C1 segment of cervical spinal cord (tissue), 14 donors: ENCODE measurements at places on chromosomes 16 and 17.

GRCh38 chr17:34135841-34136240 lies 119.2 kb upstream of the CCL2 start:
- DNase-seq: no peak

GRCh38 chr16:80449392-80449791 lies 91.4 kb upstream of the DYNLRB2 start:
- no peak for DNase-seq

DNA sequence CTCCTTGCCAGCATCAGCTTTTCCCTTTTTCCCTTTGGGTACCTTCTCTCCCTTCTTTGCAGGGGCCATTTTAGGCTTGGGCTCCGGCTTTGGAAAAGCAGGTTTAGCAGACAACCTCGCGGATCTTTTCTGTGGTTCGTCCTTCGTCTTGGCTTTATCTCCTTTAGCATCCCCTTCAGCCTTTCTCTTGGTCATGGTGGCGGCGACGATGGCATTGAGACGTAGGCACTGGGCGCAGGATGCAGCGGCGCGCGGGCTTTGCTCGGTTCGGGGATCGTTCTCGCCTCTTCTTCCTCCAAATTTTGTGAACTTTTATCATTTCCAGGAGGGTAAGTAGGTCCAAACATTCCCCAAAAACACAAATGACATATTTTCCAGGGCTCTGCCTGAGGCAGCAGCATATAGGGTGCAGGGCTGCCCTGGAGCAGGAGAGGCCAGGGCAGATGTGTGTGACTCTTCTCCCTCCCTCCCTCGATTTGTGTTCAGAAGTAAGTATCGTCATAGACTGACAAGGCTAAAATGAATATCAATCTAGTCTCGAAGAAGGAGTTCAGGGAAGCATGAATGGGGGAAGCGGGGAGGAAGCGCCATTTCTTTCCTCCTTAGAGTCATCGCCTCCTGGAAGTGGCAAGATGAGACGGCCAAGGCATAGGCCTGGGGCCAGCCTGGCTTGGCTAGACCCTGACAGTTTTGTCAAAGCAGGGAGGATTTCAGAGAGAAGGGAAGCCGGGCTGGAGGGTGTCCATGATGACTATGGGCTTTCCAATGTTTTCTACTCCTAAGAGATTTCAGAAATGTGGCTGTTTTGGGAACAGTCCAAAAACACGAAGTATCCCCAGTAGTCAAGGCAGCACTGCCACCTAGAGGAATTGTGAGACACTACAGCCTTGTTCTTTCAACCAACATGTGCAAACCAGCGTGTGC lies 13.2 kb downstream of the CHCT1 start:
- peak; percentile 41 for DNase-seq

GRCh38 chr17:39781031-39781860 lies 43.5 kb downstream of the GRB7 start:
- no peak for DNase-seq

DNA sequence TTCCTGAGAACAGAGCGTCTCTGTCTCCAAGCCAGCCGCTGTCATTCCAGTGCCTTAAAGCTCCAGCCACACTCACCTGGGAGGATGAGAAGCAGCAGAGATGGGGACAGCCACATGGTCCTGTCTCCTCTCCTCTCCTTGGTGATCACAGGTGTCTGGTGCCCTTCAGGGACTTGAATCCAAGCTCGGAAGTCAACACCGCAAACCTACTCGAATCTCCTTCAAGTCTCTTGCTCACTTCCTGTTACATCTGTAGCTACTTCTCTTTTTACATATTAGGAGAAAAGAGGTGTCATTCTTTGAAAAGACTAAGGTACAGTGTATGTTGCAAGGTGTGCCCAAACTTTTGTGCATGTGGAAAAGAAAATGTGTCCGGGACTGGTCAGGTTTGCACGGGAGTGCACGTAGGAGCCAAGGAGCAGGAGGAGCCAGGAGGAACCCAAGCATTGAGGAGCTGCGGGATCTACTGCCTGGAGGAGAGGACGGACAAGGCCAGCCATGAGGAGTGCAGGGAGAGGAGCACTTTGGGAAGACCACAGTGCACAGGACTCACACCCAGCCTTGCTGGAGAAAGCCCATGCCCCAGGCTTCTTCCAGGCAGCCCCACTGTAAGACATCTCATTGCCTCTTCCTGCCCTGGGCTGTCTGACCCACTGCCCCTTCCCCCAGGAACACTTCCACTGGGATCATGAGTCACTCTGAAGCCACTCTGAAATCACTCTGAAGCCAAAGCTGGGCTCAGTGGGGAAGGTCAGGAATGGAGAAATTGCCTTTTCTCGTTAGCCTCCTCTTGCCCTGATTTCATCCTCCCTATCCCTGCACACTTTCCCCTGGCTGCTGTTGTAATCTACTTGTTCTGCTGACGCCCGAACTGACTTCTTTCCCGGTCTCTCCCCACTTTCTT lies at the start of gene CD300LD:
Gene CD300LD (minus strand): TSS at position 197 of the 904 bp plus-strand sequence. CDS start 81 bp downstream, at position 116.
- DNase-seq: no peak

DNA sequence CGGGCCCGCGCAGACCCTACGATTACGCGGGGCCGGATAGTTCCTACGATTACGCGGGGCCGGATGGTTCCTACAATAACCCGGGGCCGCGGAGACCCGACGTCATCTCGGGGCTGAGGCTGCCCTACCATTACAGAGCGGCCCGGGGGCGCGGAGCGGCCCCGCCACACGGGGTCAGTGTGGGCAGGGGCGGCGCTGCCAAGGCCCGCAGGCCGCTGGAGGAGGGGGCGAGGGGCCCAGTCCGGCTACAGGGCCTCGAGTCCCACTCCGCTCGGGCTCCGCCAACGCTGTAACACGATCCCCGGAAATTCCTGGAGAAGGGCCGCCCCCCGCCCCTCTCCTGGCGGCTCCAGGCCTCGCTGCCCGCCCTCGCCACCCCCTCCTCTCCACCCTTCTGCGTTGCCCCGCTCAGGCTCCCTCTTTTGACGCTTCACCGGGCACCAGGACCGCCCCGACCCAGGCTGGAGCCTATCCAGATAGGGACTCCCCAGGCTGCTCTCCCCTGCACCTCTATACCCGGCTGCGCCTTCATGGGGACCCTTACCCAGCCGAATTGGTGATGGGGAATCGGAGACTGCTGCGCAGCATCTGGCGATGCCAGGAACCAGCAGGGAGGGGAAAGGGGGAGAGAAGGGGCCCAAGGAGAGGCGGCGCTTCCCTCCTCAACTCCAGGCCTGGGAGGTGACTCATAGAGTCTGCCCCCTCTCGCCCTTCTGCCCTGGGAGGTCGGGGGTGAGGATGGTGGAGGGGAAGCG lies at the start of gene RAB34:
Gene RAB34 (minus strand): TSS at position 291 of the 755 bp plus-strand sequence. CDS start 602 bp downstream, outside the sequence.
- DNase-seq: no peak

GRCh38 chr17:50258647-50259476 lies 15.4 kb upstream of the TMEM92 start:
- DNase-seq: no peak

DNA sequence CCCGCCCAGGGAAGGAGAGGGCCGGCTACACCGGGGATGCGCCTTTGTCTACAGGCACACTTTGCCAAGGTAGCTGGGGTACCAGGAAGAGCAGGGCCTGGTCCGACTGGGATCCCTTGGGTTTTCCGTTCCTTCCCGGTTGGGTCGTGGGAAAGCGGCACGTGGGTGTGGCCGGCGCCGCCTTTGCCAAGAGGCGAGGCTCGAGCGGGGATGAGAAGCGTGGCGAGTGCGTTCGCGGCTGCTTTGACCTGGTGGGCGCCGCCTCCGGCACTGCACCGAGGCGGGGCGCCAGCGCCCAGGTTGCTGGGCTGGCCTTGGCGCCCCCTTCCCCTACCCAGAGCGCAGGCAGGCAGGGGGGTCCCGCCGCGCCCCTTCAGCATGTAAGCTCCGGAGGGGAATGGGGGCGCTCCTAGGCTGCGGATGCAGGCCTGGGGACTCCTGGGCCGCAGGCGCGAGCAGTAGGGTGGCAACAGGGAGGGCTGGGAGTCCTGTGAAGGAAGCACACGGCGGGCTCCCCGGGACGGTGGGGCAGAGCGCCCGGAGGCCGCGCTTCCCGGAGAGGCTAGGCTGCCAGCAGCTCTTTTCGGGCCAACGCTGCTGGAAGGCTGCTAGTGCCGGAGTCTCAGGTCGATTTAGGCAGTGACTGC lies 2.0 kb downstream of the HAS3 start:
- no peak for DNase-seq

DNA sequence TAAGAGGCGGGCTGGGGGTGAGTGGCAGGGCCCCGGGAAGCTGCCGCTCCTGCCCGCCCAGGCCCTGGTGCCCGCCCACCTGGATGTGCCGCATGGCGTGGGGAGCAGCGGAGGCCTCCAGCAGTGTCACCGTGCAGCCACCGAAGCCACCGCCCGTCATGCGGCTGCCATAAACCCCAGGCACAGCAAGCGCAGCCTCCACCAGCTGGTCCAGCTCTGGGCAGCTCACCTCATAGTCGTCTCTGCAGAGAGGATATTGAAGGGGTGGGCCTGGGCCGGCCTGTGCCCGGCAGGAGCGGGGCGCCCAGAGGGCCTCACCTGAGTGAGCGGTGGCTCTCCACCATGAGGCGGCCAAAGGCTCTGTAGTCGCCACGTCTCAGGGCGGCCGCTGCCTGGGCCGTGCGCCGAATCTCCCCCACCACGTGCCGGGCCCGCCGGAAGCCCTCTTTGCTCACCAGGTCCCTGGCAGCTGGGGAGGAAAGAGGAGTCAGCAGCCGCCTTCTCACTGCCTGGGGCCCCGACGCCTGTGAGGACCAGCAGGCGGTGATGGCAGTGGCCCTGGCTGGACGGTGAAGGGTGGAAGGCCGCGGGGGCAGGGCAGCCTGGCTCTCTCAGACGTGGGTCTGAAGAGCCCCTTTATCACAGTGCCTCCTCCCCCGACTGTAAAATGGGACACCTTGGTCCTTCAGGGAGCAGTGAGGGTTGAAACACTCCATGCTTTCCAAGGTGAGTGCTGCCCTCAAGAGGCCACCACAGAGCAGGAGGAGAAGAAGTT lies 6.7 kb downstream of the GALK1 start:
- DNase-seq: no peak

GRCh38 chr16:89612415-89613166 lies 851 bp upstream of the DPEP1 start:
- DNase-seq: no peak

- no peak for DNase-seq
Measured at GRCh38 chr16:14399378-14400284, 230.4 kb downstream of the PARN start.

DNA sequence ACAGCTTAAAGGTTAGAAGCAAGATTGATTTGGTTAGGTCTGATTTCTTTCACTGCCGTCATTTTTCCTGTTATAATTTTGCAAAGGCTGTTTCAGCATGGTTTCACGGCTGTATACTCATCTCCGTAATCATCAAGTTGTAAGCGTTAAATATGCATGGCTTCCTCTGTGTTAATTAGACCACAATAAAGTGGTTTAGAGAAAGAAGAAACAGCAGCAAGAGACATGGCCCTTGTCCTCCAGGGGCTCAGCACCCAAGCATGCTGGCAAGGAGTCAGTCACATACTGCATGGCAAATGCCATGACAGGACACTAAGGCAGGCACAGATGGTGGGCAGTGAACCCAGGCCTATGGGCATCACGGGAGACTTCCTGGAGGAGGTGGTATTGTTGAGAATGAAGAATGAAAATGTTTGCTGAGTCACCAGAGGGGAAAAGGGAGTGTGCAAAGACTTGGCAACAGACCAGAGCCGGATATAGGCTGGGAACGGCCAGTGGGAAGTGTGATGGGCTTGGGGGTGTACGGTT lies 61.4 kb upstream of the PLCG2 start:
- no peak for DNase-seq

DNA sequence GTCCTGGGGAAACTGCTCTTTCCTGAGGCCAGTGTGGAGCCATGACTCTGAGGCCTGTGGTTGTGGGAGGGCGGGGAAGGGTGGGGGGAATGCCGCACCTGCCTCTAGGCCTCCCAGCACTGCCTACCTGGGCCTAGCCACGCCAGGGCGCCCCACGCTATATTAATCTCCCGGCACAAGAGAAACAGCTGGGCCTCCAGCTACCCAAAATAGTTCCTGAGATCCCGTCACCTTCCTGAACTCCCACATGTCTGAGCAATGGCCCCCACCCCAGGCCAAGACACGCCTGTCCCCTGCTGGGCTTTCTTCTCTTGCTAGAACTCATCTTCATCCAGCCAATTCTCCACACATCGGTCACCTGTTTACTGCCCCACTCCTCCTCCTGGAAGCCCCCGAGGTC lies 13.0 kb upstream of the MTSS2 start:
- DNase-seq: no peak

- no peak for DNase-seq
Measured at GRCh38 chr16:10729104-10730048, 14.3 kb upstream of the NUBP1 start.

- DNase-seq: no peak
Measured at GRCh38 chr17:76369804-76370203, 14.6 kb upstream of the SPHK1 start.

GRCh38 chr16:1991135-1991551 lies 1.4 kb downstream of the SYNGR3 start:
- no peak for DNase-seq

DNA sequence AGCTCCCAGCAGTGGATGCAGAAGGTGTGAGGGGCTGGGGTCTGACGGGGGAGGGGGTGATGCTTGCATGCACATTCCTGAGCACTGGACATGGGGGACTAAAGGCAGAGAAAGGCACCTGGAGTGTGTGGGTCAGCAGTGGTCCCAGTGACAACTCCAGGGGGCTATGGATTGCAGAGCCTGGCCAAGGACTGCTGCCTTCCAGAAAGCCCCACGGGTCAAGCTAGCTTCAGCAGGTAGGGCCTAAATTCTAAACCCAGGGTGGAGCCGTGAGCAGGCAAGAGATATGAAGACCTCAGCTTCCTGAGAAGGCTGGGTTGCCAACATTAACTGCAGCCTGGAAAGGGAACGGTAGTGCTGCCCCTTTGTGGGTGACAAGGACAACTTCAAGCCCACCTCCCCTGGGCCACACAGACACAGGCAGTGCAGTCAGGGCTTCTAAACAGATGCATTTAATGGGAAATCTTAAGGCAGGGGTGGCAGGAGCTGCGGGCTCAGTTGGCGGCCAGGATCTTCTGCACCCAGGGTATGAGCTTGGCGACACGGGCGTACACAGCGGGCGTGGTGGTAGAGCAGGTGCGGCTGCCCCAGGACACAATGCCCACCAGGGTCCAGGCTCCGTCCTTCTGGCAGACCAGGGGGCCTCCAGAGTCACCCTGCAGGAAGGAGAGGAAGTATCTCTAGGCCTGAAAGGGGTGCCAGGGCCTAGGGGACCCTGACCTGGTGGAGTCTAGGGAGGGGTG lies 3.1 kb downstream of the CTRB2 start:
- DNase-seq: no peak

DNA sequence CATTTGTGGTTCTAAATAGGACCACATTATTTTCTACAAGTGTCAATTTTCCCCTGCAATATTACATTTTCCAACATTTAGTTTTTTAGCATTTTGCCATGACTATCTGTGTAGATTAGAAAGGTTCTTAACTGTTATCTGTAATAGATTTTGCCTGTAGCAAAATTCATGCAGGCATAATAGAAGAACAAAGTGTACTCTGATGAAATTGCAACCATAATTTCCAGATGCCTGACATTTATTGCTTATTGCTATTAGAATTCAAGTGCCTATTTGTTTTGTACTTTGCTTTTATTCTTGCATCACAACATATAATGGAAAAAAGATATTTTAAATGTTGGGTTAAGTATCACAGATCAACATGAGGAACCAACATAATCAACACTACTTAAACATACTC lies 337.7 kb downstream of the TOX3 start:
- DNase-seq: no peak
